PC-3 (cell line): ENCODE measurements at places on chromosomes 2 and 18.
A peak's percentile ranks its signal among the peaks of the same experiment; 100 is the strongest.

DNA sequence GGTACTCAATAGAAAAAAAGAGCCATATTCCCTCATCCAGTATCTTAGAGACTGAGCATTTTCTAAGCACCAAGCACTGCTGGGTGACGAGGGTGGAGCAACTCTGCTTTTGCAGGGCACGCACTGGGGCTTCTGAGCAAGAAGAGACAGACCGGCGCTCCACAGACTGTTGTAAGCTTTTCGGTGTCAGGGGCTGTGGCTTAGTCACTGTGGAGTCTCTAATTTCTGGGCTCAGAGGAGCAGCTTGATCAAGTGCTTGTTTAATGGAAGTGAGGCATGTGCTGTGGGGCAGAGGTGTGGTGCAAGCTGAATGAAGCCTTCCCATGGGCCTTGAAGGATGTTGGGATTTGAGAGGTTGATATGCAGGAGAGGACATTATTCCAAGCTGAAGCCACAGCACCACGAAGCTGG is 227.1 kb downstream of the MYCN start:
- DNase-seq, result no peak

GRCh38 chr2:102091121-102091520 is 51.4 kb upstream of the IL1R1 start:
- no peak for DNase-seq

DNA sequence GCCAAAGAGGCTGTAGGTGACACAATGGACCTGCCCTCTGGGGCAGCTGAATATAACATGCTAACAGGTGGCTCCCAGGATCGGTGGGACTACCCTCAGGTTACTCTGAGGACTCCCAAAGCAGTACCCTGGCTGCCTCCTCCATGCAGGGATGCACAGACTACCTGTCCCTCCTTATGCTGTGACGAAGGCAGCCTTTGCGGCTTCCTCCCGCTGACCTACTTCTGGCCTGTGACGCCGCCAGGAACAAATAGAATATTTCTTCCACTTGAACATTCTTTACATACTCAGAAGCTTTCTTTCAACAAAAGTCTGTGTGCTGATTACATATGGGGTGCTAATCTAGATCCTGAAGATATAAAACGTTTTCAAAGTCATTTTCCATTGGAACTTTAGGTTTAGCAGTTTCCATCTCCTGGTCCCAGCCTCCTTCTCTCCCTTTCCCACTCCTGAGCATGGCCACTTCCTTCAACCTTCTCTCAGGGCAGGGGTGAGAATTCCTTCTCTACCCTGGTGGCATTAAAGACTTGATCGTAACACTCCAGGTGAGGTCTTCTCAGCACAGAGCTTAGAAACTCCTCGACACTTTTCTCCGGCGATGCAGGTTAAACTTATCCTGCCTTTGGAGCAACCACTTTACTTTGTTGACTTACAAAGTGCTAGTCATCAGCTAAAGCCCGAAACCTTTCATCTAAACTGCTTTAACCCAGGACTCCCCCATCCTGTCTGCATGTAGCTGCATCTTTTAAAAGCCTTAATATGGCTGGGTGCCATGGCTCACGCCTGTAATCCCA is 58.9 kb upstream of the STK17B start:
- no peak for DNase-seq

- DNase-seq, result no peak
Measured at GRCh38 chr18:37524498-37525261, 40.9 kb downstream of the CELF4 start.

GRCh38 chr2:11697103-11697871 is 27.3 kb upstream of the NTSR2 start:
- DNase-seq, result peak; percentile 99

DNA sequence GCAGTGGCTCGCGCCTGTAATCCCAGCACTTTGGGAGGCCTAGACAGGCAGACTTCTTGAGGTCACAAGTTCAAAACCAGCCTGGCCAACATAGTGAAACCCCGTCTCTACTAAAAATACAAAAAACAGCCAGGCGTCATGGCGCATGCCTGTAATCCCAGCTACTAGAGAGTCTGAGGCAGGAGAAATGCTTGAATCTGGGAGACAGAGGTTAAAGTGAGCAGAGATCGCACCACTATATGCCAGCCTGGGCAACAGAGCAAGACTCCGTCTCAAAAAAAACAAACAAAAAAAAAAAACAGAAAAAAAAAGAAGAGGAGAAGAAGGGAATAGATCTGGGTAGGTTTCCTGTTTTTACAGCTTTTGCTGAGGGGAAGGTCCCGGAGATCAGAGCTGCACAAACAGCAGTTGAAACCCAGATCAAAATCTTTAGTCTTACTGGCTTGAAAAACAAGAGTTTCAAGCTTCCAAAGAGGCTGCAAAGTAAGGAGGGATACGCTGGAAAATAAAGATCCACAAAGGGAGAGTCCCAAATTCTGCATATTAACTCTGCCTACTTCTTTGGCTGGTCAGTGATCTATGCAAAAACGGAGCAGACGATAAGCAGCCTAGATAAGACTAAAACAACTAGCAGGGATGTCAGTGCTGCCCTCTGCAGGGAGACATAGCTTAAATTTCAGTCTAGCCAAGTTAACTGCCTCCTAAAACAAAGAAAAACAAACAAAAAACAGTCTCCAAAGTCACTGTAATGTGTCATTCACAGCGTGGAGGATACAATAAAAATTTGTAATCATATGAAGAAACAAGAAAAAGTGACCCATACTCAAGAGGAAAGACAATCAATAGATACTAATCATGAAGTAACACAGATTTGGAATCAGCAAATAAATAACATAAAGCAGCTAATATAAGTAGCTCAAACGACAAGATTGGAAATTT is 74.1 kb downstream of the TLK1 start:
- DNase-seq, result peak; percentile 66

GRCh38 chr2:26555246-26556133 is 77.6 kb upstream of the OTOF start:
- peak; percentile 10 for DNase-seq

DNA sequence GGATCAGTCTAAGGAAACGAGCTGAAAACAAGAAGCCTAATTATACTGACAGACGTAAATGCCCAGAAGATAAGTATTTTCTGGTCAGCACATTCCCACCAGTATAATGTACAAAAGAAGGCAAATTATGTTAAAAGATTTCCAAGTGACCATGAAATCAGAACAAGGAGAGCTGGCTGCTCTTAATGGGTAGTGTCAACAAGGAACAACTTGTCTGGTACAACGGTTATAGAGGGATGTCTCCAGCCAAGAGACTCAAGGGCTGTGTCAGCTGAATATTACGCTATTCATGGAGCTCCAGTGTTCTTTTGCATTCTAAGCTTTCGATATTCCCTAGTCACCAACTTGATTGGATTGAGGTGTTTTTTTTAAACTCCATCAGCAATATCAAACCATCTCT is 8.6 kb upstream of the L3MBTL4 start:
- no peak for DNase-seq

- DNase-seq, result no peak
Measured at GRCh38 chr2:8039732-8040131, 642.1 kb upstream of the ID2 start.

DNA sequence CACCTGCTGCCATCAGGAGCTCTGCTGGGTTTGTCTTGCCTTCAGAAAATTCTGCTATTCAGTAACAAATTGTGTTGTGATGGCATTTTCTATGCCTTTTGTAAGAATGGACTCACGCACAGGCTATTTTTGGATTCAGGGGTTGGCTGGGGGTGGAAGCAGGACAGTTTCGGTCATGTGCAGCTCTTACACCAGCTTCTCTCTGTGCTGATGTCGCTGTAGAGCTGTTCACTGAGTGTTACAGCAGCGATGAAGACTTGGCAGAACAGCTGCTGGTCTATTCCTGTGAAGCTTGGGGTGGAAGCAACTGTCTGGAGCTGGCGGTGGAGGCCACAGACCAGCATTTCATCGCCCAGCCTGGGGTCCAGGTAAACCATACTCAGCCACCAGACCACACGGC is 49.2 kb downstream of the TRPM8 start:
- DNase-seq, result no peak

DNA sequence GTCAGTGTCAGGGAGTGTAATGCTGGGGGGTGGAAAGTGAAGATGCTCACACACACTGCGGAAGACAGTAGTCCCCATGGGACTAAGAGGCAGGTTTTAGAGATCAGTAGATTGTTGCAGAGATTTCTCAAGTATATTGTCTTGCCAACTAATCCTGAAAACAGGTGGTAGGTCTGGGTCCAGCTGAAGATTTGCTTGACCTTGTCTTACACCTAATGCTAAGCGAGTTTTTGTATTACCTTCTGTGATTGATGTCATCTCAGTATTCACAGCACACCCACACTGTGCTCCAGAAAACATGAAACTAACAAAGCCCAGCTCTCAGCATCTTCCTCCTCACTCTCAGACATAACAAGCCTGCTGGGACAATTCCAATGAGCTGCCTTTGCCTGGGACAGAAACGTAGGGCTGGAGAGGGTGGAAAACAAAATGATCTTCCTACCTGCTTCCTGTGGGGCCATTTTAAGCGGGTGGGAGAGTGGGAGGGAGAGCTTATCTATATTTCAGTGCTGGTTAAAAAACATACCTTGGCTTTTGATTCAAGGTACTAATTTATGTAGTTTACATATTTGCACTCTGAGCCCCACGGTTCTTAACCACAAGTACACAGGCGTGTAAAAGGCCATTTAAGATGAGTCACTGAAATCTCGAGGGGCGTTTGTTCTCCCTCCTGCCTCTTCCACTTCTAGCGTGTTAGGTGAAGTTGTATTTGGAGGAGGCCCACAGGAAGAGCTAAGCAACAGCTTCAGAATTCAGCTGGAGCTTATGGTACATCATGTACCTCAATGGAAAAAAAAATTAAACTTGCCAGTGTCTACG is 23.1 kb upstream of the RBMS1 start:
- peak; percentile 23 for DNase-seq

GRCh38 chr2:224401641-224402342 is at the start of gene FAM124B:
TSS of gene FAM124B (minus strand) at chr2:224402107. CDS start at chr2:224401768, 339 bp downstream.
- no peak for DNase-seq

DNA sequence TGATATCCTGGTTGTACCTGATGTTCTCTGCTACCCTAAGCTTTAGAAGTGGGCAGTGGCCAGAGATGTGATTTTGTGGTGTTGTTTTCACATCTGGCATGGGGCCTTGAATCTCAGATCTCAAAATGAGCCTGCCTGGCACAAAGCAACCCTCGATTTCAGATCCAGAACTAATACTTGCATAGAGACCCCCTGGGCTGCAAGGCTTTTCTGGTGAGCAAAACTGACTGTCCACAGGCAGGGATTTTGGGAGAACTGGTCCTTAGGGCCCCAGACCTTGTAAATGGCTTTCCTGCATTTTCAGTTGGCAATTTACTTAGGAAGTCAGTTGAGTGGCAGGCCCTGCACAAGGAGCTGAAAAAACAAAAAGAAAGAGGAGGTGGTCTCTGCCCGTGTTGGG is 265.3 kb downstream of the MYCN start:
- DNase-seq, result no peak

GRCh38 chr2:128812183-128812940 is 493.7 kb upstream of the HS6ST1 start:
- DNase-seq, result no peak

DNA sequence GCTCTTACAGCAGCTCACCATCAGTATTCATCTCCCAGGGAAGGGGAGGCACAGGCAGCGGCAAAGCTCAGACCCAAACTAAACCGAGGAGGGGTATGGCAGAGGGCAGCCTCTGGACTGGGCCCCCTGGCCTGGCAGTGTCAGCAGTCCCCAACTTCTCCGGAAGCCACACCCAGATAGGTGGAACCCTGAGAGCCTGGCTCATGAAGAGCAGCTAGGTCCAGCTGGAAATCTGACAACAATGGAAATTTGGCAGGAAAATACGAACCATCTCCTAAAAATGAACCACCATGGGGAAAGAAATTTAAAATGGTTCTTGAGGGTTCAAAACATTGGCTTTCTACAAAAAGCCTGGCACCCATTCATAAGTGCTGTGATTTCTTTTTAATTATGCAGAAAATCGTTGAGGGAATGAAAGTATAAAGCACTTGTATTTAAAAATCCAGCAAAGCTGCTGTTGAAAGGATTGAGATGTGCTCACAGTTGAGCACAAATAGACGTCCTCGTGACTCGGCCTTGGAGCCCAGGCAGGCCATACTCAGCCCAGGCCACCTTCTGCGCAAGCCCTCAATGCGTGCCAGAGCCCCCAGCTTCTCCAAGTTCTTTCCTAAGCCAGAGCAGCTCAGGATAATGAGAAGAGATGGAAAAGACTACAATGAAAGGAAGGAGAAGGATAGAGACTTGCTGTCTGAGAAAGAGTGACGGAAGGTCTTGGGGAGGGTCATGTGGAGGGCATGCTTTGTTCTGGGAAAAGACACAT is 93.0 kb downstream of the COL6A3 start:
- DNase-seq, result no peak

DNA sequence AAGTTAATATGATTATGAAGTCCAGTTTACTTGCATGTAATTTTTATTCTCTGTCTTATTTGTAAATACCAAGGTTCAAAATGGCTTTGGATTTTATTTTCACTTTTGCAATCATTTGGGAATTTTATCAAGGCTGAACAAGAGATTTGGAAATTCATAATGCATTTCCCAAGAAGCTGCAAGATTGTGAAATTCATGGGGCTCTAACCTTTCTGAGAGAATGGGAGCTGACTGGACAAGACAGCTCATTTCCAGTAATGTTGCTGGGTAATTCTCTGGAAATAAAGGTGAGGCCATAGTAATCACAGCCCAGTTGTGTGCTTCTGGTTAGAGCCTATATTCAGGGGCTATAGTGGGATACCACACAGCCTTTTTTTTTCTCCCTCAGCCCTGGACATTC is 21.5 kb upstream of the NABP1 start:
- peak; percentile 15 for DNase-seq

DNA sequence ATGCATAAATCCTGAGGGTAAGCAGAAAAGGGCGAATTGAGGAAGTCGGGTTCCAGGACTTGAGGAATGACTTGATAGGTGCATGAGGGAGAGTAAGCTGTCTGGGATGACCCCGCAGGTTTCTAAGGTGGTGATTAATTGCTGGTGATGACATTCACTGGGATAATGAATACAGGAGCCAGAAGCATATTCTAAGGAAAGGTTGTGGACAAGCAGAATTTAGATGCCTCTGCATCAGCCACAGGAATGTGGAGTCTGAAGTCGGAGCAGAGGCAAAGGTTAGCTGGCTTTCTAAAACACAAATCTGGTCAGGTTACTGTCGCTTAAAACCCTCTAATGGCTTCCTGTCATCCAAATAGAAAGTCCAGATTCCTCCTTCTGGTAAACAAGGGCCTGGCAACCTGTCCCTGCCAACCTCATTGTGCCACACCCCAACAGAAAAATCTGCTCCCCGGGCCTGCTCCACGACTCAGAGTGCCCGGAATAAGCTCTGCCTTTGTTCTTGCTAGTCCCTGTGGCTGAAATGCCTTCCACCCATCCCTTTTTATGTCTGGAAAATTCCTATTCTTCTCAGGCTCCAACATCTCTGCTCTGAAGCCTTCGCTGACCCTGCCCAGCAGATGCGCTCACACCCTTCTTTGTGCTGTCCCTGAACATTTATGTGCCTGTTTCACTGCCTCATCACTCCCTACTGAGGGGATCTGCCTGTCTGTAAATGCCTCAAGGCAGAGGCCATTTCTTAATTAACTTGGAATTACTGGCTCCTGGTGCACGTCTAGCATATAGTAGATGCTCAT is 11.3 kb upstream of the TMEM214 start:
- DNase-seq, result peak; percentile 75

DNA sequence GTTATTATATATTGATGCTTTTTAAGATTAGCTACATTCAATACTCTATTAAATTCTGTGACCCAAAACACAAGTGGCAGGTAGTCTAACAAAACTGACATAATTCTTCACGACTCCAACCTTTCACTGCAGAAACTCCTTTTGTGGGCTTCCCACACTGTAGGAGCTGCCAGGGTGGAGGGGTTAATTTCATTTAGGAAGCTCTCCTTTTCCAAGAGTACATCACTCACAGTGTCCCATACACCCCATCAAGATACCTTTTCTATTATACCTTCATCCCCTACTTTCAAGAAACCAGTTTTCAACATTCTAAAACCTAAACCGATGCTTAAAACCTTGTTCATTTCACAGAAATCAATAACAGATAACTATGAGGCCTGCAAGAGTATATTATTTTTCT is 825 bp downstream of the THUMPD2 start:
- no peak for DNase-seq
